ENCODE measurements at places on chromosomes 7 and 10.
A peak's percentile ranks its signal among the peaks of the same experiment; 100 is the strongest.

- no peak for DNase-seq
Measured at GRCh38 chr10:94108200-94108599, 114.5 kb downstream of the PLCE1 start.

DNA sequence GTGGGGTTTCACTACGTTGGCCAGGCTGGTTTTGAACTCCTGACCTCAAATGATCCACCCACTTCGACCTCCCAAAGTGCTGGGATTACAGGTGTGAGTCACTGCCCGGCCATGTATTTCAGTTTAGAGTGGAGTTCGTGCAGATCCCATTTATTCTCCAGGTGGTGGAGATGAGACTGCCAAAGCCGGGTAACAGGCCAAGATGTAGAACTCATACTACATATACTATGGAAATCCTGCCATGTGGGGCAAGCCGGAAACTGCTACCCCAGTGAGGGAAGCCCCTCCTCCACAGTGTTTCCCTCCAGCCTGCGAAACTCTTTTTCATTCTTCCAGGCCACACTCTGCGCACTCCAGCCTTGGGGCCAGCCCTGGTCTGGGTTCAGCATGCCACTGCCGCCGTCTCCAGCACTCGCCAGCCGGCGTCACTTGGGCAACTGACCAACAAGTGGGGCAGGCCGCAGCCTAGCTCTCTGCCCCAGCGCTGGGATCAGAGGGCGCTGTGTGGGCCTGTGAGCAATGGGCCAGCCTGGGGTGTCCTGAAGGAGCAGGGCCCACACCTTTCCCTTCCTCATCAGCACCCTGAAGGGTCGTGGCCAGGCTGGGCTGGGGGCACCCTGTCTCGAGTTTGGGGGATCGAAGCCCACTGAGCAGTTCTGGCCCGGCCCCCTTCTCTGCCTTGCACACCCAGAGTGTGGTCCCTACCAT is 122.0 kb downstream of the TRRAP start:
- peak; percentile 41 for DNase-seq

DNA sequence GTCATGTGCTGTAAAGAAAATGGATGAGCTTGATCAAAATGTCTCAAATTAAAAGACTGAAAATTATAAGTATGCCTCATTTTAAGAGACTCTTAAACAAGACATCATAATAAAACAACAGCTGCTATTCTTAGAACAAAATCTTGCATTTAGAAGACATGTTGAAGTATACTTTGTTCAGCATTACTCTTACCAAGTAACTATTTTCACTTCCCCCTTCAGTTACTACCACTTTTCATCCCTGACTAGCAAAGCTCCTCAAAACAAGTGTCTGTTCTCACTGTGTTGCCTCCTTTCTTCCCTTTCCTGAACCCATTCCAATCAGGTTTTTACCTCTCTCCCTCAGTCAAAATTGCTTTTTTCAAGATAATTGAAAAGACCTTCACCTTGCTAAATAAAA is 31.6 kb downstream of the ELAPOR2 start:
- no peak for DNase-seq

GRCh38 chr10:25306386-25306785 is 131.6 kb downstream of the GPR158 start:
- DNase-seq = no peak

- DNase-seq = no peak
Measured at GRCh38 chr7:119888251-119888650, 384.7 kb upstream of the KCND2 start.

DNA sequence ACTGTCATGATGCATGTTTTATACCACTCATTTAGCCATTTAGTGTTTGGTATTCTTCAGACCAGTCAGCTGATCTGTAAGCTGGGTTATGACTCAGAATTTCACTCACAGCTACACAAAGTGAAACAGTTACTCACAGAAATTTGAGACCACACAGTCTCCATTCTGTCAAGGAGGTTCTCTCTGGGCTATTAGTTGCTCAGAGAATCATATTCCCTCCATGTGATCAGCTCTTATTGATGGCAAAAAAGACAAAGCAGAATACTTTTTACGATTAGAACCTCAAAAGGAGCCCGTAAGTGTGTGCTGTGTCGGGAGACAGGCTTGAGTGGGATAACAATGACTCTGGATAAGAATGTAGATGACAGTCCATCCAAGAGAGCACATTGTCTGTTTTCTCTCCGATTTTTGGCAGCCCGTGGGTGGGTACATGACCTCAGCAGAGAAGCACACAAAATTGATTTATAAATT is 277.6 kb upstream of the SORCS1 start:
- DNase-seq = no peak

DNA sequence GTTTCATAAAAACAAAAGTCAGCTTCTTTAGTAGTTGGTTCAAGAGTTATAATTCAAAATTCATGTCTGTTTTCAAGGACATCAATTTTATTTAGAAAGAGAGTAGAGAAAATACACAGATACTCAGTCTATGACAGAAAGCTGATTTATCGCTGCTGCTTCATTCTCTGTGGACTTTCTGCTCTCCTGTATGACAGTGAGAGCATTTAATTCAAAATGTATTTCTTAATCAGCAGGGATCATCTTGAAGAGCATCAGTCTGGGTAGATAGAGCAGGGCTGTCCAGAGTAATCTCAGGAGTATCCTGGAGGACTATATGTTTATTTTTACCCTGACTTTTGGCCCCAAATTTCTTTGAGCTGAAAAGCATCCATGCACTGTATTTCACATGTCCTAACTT is 1676.7 kb downstream of the REEP3 start:
- no peak for DNase-seq

- DNase-seq = no peak
Measured at GRCh38 chr7:20393616-20394015, 62.9 kb downstream of the ITGB8 start.

DNA sequence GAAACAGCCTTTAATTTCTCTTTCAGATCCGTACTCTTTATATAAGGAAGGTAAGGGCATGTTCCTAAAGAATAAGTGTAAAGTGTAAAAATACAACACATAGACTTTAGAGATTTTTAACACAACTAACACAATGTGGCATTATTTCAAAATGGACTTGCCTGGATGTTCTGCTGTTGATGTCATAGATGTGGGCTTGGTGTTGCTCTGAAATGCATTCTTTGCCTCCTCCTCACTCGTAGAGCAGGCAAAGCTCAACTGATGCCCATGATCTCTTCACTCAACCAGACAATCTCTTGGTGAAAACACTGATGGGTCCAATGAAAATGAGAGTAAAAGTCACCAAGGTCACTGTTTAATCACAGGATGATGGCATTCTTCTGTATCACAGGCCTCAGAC is 174.2 kb upstream of the TCERG1L start:
- DNase-seq = no peak

DNA sequence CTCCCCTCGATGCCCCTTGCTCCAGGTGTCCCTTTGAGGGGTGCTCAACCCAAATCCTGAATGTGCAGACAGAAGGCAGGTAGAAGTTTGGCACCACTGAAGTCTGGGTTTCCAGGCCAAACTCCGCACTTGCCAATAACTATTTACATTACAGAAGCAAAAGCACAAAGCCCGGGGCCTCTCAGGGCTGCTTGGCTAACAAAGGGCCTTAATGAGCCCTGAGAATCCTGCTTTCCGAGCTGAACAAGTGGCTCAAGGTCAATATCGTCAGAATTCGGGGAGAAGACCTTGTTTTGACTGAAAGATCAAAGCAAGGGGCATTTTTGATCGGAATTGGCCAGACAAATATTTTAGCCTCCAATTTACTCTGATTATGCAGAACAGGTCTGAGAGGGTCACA is 189.9 kb downstream of the HERPUD2 start:
- DNase-seq = no peak

DNA sequence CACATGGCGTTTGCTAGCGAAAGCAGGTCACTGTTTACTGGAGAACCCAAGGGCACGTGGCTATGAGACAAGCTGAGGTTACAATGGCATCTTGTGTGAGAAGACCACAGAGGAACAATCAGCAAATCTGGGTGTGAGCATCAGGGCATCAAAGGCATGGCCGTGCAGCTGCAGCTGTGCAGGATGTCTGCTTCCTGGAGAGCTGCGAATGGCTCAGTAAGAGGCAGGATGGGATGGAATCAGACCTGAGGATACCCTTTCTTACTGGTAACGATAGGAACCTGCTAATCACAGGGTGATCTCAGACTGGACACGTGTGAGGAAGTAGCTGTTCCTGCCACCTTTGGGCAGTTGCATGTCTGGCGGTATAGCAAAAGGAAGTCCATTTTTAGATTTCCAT is 119.5 kb downstream of the RNF216 start:
- DNase-seq = no peak

DNA sequence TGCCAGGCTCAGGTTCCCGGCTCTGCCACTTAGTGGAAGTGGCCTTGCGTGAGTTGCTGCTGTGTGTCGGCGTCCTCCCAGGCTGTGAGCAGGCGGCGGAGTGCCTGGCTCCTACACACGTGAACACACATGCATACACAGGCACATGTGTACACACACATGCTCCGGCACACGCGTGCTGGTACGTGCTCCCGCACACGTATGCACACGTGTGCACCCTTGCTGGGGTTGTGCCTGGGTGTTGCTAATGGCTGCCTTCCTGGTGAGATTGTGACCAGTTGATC is 107.6 kb downstream of the INPP5A start:
- DNase-seq = no peak

GRCh38 chr10:129942936-129943715 is 20.9 kb downstream of the EBF3 start:
- DNase-seq = no peak

DNA sequence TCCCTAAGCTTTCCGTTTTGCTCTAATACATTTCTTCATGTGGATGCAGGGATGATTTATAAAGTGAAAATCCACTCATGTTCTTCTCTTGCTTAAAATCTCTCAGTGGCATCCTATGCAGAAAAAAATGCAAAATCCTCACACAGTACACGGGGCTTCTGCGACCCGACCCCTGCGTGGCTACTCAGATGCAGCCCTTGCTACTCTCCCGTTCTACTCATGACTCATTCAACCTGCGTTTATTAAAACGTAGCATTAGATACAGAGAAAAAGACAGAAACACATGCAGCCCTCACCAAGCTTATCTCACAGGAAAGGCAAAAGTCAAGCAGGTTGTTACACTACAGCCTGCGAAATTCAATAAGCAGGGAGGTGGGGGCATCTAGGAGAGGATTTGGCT is 284.4 kb upstream of the PFKP start:
- DNase-seq = no peak

- no peak for DNase-seq
Measured at GRCh38 chr10:34018129-34018528, 683.7 kb upstream of the NRP1 start.

GRCh38 chr7:113487925-113488731 is 369.8 kb upstream of the SMIM30 start:
- peak; percentile 59 for DNase-seq

GRCh38 chr10:103781329-103782061 is 73.9 kb downstream of the SH3PXD2A start:
- DNase-seq = no peak

- no peak for DNase-seq
Measured at GRCh38 chr7:148403466-148403993, 187.0 kb upstream of the C7orf33 start.

- DNase-seq = no peak
Measured at GRCh38 chr10:68474021-68474420, 2.2 kb upstream of the DNA2 start.

DNA sequence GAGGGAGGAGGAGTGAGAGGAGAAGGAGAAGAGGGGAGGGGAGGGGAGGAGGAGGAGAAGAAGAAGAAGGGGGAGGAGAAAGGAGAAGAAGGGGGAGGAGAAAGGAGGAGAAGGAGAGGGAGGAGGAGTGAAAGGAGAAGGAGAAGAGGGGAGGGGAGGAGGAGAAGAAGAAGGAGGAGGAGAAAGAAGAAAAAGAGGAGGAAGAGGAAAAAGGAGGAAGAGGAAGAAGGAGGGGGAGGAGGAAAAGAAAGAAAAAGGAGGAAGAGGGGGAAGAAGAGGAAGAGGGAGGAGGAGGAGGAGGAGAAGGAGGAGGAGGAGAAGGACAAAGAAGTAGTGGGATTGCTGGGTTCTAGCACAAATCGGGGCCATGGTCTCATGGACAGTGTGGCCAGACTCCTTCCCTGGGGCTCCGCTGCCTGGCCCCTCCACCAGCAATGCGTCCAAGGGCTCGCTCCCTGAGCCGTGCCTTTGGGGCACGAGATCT is 4.2 kb upstream of the MAFK start:
- DNase-seq = no peak

GRCh38 chr10:76887223-76888010 is 750.2 kb downstream of the KCNMA1 start:
- DNase-seq = no peak

DNA sequence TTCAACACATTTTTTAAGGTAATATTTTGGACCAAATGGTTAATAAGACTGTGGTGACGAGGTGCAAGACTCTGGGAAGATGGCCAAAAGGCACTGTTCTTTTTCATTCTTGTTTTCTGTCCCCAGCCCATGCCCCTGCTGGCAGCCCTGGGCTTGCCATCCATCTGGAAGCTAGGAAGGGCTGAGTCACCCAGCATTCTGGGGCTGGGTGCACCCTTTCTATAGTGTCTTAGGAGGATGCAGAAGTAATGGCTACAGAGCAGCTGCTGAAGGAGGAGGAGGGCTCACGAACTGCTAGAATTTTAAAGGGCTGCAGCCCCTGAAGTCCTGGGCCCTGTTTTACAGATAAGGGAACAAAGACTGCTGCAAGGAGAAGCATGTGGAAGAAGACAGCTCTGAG is 42.8 kb upstream of the ZNF32 start:
- no peak for DNase-seq

DNA sequence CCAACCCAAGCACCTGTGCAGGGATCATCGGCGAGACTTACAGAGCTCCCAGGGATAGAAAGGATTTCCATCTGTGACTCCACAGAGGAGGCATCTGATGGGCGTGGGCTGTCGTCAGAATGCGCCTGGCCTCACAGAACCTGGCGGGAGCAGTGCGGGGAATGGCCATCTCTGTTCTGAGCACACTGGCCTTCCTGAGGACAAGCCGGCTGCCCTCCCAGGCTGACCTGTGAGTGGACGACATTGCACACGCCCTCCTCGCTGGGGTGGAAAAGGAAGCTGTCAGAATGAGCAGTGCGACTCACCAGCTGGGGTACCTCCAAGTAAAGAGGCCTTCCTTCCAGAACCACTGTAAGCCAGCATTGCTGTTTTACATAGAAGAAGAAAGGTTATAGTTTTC is 234.6 kb upstream of the PITRM1 start:
- no peak for DNase-seq

DNA sequence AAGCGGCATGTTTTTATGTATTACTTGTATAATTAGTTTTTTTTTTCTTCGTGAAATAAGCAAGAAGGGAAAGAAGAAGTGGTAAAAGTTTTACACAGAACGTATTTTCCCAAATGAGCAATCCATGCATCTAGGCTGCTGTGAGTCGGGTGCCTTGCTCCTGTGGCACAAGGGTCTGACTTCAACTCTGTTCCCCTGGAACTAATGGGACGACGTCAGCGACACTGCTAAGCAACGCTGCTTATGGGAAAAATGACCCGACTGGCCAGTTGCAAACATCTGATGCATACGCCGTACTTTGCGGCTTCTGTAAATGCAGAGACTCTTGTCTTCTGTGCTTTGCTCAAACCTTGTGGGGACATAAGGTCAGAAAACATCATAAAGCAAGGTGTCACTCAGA is 66.3 kb downstream of the MPP7 start:
- DNase-seq = no peak
